Upper lobe of left lung (tissue), 6 donors: ENCODE measurements at places on chromosomes 11 and 22. TPM values are rescaled to one million over a fixed set of nuclear protein-coding genes. Genes with fewer than 3 reads are reported as not detected.
A peak's percentile ranks its signal among the peaks of the same experiment; 100 is the strongest.

GRCh38 chr11:67352546-67353316 lies 615 bp downstream of the POLD4 start:
- peak; percentile 80 for DNase-seq

GRCh38 chr11:13717331-13717730 lies 48.9 kb downstream of the FAR1 start:
- DNase-seq = no peak

DNA sequence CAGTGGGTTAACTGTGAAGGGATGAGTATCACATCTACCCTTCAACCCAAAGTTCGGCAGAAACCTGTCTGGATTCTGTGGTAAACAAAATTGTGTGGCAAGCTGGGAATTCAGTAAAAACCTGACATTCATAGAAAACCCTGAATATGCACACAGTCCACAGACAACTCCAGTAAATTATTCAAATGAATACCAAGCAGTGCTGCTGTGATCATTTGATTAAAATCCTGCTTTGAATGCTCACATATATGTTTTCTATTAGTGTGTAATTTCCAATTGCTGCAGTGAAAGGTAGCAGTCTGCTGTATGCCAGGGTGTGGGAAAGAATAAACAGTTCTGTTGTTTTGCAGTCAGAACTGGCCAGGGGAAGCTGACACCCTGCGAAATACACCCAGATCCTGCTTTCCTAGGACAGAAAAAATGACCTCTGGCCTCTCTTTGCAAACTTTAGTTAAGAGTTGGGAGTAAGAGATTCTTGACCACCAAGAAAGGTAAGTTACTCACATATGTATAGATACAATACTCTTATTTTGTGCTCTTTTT lies 217.8 kb downstream of the FAM76B start:
- DNase-seq = no peak

DNA sequence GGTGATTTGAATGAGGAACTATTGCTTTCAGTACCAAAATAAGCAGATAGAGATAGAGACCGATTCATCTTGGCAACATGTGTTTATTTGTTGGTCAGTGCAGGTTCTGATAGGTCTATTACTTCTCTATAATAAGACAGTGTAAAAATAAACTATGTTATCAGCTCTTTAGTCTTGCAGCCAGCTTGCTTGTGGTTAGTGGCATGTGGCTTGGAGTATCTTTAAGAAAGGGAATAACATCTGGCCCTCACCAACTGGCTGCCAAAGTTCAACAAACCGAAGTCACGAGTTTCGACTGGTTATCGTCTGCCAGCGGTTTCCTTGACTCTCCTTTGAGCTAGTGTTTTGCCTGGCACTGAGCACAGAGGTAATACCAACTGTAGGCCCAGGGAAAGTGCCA lies 71.8 kb downstream of the CTTN start:
- no peak for DNase-seq

GRCh38 chr22:25845985-25846745 lies 104.2 kb downstream of the MYO18B start:
- no peak for DNase-seq

DNA sequence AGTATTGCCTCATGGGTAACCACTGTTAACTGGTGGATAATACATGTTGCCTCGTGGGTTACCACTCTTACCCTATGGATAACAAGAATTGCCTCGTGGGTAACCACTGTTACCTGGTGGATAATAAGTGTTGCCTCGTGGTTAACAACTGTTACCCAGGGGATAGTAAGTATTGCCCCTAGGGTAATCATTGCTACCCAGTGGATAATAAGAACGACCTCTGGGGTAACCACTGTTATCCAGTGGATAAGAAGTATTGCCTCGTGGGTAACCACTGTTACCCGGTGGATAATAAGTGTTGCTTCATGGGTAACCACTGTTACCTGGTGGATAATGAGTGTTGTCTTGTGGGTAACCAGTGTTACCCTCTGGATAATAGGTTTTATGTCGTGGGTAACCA lies 28.1 kb upstream of the NXPE4 start:
- no peak for DNase-seq

- peak; percentile 80 for DNase-seq
Measured at GRCh38 chr11:35274909-35275785, 136.2 kb downstream of the CD44 start.

DNA sequence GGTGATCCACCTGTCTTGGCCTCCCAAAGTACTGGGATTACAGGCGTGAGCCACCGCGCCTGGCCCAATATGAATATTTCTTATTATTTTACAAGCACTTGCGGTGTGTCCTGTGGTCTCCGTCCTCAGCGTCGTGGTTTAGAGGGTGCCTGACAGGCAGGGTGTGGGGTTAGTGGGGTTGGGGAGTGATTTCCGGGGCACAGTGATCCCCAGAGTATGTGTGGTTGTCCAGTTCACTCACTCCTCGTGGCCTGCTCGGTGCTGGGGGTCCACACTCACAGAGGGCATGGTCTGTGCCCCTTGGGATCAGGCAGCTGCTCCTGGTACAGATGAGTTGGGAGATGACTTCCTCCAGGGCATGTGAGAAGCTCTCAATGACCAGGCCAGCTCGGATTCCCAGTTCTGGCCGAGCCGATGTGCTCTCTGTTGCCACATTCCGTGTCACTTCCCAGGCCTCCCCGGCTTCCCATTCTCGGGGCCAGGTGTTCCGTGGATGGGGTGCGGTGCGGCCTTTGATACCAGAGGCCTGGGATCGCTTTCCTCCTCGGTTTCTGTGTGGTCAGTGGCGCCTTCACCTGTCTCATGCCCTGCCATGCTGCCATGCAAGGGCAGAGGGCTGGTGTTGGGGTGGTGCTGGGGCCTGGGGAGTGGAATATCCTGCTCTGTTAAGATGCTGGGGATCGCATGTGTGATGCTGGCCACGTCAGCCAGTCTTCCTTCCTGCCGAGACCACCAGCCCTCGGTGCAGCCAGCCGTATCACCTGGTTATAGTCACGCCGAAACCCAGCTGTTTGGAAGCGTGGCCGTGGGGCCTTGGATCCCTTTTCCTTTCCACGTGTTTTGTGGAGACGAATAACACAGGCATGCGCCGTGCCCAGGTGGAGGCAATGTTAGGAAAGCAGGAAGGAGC lies 39.6 kb downstream of the PARVB start:
- DNase-seq = no peak

DNA sequence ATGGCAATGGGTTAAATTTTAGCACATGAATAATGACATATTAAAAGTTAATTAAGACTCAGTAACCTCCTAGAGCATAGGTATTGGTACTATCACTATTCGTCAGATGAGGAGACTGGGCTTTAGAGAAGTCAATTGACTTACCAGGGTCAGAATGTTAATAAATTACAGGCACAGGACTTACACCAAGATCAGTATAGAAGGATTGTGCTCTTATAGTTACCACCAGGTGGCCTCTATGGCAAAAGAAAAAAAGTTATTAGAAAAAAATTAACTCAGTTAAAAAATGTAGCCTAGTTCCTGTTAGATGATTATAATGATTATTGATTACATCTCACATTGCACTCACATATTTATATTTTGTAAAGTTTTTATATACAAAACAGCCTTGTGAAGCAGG lies 1163.7 kb downstream of the FAM181B start:
- DNase-seq = no peak

DNA sequence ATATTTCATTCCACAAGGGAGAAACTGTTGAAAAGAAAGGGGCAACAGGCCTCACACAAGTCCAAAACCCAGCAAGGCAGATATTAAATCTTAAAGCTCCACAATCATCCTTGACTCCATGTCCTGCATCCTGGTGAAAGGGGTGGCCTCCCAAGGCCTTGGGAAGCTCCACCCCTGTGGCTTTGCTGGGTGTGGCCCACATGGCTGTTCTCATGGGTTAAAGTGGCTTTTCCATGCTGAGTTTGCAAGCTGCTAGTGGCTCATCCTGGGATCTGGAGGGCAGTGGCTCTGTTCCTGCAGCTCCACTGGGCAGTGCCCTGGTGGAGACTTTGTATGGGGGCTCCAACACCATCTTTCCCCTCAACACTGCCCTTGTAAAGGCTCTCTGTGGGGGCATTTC lies 106.4 kb downstream of the CTNND1 start:
- DNase-seq = no peak

GRCh38 chr11:95266751-95267374 lies 35.9 kb upstream of the SESN3 start:
- DNase-seq = no peak

DNA sequence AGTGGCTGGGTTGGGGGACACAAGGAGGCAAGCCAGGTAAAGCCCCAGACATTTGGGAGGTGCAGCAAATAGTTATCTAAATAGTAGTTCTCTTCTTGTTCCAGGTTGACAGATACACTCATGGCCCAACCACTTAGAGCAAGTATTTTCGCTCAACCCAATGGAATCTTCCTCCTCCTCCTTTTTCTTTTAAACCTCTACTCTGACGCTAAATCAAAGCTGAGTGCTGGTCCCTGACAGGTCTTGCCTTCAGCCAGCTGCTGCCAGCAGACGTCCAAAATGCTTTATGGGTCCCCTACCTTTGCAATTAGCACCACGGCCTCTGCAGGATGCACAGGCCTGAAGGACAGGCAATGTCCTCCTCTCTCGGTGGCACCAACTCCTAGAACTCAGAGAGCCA lies 558.5 kb downstream of the MIAT start:
- DNase-seq = no peak

DNA sequence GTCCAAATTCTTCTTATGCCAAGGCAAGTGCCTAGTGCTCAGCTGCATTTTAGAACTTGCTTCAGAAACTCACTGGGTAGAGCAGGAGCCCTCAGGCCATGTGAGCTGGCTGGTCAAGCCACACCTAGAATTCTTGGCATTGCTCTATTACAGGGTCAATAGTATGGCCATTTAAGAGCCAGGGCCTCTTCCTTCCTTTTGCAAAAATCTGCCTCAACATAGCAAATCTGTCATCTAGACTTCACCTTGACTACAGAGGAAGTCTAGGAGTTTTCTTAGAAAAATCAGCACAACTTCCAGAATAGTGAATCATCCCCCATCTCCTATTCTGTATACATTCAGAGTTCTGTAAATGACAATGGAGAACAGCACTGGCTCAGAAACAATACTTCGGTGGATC lies 112.0 kb upstream of the TTC12 start:
- no peak for DNase-seq

DNA sequence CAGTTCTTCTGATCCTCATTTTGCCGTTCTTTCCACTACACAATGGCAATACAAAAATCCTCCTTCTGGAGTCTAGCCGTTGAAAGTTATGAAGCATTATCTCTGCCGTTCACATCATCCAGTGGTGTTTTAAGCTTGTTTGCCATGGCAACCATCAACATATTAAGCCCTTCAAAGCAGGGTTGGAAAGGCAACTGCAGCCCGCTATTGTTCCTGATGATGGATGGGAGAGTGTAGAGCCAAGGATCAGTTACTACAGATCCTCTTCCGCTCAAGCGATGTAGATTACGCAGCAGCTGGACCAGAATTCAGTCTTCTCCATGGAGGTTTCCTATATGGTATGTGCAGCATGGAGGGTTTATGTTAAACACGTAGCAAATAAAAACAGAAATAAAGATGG lies 352.7 kb downstream of the NTM start:
- no peak for DNase-seq

- DNase-seq = no peak
Measured at GRCh38 chr11:119651802-119652584, 77.0 kb downstream of the NECTIN1 start.

DNA sequence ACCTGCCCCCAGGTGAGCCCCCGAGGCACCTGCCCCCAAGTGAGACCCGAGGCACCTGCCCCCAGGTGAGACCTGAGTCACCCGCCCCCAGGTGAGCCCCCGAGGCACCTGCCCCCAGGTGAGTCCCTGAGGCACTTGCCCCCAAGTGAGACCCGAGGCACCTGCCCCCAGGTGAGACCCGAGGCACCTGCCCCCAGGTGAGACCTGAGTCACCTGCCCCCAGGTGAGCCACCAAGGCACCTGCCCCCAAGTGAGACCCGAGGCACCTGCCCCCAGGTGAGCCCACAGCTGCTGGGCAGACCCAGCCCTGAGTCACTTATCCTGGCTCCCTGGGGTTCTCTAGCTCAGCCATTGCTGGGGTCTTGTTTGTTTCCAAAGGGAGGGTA lies 36.2 kb downstream of the MUC5B start:
- DNase-seq = no peak

DNA sequence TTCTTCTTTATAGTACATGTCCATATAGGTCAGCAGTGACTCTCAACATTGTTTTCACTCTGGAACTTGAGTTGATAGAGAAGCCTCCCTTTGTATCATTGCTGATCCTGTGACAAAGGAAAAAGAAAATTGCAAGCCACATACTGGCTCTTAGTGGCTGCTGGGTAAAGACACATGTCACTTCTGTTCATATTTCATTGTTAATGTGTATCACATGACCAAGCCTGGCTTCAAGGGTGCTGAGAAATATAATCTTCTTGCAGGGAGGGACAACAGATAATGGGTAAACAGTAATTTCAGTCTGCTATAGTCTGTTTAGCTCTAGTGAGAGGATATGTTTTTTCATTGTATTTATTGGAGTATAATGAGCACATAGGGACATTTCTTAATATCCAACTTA lies 173.3 kb downstream of the PGR start:
- no peak for DNase-seq

DNA sequence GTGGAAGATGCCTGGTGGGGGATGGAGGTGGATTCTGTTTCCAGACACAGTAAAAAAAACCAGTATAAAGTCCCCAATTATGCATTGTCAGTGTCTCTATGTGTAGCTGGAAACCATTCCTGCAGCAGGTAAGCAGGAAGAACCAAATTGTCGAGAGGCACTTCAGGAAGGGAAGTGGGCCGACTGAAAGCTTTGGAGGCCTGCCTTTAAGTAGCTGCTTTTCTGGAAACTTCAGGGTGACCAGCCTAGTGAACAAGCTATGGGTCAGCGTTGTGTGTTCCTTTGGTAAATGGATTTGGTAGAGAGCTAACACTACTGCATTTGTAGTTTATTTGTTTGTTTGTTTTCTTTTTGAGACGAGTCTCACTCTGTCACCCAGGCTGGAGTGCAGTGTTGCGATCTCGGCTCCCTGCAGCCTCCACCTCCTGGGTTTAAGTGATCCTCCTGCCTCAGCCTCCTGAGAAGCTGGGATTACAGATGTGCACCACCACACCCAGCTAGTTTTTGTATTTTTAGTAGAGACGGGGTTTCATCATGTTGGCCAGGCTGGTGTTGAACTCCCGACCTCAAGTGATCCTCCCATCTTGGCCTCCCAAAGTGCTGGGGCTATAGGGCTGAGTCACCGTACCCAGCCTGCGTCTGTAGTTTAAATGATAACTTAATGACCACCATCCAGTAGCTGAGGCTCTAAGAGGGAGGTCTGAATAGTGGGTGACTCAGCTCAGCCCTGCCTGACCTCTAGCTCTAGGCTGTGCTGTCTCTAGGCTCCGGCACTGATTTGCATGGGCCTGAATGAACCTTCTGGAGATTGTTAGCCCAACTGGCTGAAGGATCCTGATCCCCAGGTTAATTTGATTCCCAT lies 12.8 kb downstream of the PTPRJ start:
- peak; percentile 69 for DNase-seq

Gene LRRC74B
- total RNA-seq = 6.6 TPM

Gene HEPN1
- not detected for total RNA-seq

Gene BID
- total RNA-seq = 10.5 TPM

Gene PHOX2A
- total RNA-seq = not detected

Gene MS4A3
- total RNA-seq = 1.1 TPM

Gene CHCHD10
- total RNA-seq = 130 TPM

Gene RASGRP2
- total RNA-seq = 80.7 TPM

Gene HDAC10
- total RNA-seq = 202 TPM

Gene NLRP14
- 0.11 TPM for total RNA-seq

Gene KDM4D
- total RNA-seq = 0.61 TPM

Gene RNF215
- total RNA-seq = 18.5 TPM

Gene SULT4A1
- total RNA-seq = not detected
